ENCODE measurements at places on chromosomes 5 and 9.

GRCh38 chr5:153783362-153783658 lies 255.4 kb downstream of the FAM114A2 start:
- DNase-seq = no peak

- no peak for DNase-seq
Measured at GRCh38 chr5:32109236-32109635, 64.9 kb downstream of the GOLPH3 start.

DNA sequence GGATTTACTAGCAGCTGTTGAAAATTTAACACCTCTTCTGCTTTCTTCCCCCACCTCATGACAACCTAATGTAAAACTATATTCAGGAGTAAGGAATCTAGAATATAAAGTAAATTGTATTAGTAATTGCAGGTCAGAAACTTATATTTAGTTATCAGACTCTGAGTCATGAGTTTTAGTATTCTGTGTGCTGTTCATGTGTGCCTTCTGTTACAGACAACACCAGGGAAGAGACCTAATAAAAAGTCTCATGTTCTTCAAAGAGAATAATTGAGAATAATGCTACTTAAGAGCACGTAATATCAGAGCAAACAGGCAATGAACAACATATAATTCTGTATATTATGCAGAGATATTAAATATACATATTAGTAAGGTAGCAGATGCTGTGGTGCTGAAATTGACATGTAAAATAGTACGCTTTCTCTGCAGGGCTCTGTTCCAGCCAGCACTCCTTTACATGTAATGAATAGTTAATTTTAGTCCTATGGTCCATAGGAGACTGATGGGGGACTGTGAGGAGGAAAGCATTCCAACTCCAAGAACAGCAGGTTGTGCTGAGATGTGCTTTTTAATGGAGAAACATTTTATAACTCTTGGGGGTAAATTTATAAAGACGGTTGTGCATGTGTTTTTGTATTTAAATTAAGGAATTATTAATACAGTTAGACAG lies 106.4 kb downstream of the ZSWIM6 start:
- peak; percentile 29 for DNase-seq

- no peak for DNase-seq
Measured at GRCh38 chr5:73514418-73514817, 16.2 kb downstream of the BTF3 start.

GRCh38 chr5:6246820-6247437 lies 131.4 kb downstream of the MED10 start:
- no peak for DNase-seq

DNA sequence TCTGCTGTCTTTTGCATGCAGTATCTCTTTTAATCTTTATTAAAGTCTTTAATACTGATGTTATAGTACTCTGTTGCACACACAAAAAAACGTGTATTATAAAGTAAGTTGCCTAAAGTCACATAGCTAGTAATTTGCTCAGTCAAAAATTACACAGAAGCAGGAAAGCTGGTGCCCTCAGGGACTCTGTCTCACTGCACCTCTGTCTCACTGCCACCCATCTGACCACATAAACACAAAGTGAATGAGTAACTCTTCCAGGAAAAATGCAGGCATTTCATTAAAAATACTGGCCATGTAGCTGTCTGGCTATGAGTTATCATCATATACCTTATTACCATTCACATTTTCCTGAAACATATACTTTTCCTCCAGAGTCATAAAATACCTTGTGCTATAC lies 591.7 kb downstream of the CSNK1G3 start:
- DNase-seq = peak; percentile 30

DNA sequence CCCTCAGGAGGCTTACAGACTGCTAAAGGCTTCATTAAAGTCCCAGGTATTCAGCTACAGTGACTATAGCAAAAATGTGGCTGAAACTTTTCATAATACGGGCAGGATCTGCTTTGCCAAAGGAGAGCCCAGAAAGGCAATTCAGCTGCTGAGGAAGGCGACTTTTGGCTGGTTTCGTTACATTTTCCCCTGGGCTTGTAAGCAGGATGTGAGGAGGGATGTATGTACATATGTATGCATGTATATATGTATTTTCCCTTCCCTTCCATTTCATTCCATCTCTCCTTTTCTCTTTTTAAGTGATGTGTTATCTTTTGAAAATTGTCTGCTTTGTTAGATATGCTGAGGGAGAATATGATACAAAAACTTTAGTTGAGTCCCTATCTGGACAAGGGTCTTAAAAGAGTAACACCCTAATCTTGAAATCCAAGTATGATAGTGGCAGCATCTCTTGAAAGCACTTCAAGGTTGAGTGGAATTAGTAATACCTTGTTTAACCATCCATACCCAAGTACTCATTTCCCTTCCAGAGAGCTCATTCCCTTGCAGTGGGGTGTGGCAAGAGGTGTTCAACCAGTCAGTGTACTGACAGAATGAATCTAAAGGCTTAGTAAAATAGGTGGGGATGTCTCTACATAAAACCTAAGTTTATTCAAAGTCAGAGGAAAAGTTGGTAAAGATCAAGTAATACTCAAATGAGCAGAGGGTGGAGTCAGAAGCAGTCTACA lies 28.7 kb downstream of the RAD1 start:
- no peak for DNase-seq

DNA sequence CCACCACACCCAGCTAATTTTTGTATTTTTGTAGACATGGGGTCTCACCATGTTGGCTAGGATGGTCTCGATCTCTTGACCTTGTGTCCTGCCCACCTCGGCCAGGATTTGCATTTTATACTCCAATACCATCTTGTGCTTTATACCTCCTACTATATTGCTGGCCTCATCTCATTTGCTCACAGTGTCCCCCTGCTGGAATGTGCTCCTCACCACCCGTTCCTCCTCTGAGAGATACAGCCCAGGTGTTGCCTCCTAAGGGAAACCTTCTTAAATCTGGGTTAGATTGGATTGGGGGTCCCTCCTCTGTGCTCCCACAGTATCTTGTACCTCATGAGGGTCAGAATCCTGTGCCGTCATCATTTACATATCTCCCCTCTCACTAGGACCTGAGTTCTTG lies 131.7 kb downstream of the PAPPA start:
- no peak for DNase-seq

GRCh38 chr5:14272548-14273205 lies 129.5 kb downstream of the TRIO start:
- no peak for DNase-seq

- peak; percentile 48 for DNase-seq
Measured at GRCh38 chr5:81408496-81408895, 14.6 kb upstream of the ACOT12 start.

DNA sequence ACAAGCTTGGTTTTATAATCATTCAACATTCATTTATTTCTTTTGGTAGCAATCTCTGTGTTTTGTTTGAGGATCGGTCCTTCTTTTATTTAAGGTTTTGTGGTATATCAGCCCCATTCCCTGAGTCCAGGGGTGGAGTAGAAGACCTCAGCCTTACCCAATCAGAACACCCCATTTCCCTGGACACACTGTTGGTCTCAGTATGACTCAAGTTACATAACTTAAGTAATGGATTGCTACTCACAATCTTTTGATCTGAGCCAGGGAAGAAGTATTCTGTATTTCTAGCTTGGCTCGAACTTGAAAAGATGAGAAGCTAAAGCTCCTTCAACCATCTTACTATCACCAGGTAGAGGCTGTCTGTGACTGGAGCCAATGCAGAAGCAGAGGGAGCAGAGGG lies 175.2 kb upstream of the HAPLN1 start:
- DNase-seq = no peak

GRCh38 chr5:108749128-108749861 lies 1.6 kb downstream of the FER start:
- DNase-seq = peak; percentile 21

DNA sequence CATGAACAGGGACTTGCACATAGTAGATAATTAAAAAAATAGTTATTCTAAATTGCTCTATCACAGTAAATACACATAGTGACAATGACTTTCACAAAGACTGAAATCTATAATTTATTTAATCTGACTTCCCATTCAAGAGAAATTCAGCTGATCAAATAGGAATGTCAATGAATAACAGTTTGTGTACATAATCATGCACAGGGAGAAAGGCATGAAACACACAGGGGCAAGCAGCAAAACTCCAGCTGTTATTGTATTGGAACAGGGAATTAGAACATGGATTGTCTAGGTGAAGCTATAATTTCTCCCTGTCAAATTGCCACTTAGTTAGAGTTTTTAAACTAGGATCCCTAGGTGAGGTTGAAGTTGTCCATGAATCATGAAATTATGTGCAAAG lies 99.9 kb downstream of the HCN1 start:
- no peak for DNase-seq

DNA sequence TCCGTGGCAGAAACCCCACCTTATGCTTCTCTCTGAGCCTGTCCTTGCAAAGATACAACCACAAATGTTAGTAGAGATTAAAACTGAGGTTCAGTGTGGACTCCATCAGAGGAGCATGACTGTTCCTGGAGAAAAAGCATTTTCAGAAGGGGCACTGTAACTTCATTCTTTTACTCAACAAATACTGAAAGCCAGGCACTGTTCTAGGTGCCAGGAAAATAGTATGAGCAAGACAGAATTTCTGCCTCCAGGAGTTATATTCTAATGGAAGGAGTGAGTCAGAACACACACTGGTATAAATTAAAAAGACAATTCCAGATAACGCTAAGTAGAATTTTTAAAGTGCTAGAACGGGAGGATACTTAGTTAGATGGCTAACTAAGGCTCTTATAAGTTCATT lies 251.4 kb upstream of the GAS1 start:
- DNase-seq = peak; percentile 51
